Aorta (tissue), 5 donors: ENCODE measurements at places on chromosomes 11 and 22. TPM values are rescaled to one million over a fixed set of nuclear protein-coding genes. Genes with fewer than 3 reads are reported as not detected.

DNA sequence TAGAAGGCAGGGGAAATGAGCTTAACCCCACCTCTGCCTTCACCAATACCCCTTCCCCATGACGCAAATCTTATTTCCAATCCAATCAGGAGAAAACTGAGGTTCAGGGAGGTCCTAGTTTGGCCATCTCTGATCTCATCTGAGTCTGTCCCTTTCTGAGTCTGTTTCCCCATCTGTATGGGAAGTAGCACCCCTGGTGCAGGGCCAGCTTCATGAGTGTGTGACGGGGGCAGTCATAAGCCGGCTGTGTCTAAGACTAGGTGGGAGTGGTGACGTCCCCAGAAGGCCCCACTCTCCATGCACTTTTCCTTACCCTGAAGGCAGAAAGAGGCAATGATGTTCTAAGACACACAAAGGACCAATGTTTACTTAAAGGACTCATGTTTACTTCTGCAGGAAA is 72.3 kb downstream of the MN1 start:
- H3K4me3 ChIP-seq = no peak overlapping the region
- no peaks in the 10 kb centered on the region for H3K27me3 ChIP-seq
- H3K36me3 ChIP-seq = no peaks in the 10 kb centered on the region
- H3K4me1 ChIP-seq = no peaks in the 10 kb centered on the region

- no peak overlapping the region for H3K27ac ChIP-seq
- H3K27me3 ChIP-seq = no peaks in the 10 kb centered on the region
- H3K36me3 ChIP-seq = peaks cover 3% of the 10 kb centered on the region
- H3K4me1 ChIP-seq = no peaks in the 10 kb centered on the region
- no peak overlapping the region for H3K4me3 ChIP-seq
- DNase-seq = no peak
These were observed 16.7 kb upstream of the UCP3 start for GRCh38 chr11:74025467-74026166.

Gene RIMBP3B
- total RNA-seq = not detected

Gene ANGPTL5
- 3.3 TPM for total RNA-seq

Gene HEPHL1
- 0.06 TPM for total RNA-seq

Gene PRCP
- total RNA-seq = 183 TPM

DNA sequence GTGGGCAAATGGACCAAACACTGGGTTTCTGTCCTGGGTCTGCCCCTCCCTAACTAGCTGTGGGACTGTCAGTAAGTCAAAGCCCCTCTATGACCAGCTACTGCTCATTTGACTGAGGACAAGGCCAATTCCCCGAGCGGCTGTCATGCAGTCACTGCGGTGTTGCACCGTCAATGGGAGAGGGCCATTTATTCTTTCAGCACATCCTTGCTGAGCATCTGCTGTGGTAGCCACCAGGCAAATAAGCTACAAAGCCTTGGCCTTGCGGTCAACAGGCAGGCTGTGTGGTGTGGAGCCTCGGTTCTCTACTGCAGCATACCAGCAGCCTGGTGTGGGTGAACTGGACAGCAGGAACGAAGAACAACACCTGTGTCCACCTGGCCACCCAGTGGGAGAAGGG is 25.8 kb upstream of the SERPIND1 start:
- no peaks in the 10 kb centered on the region for H3K4me1 ChIP-seq
- no peak overlapping the region for H3K4me3 ChIP-seq
- H3K27me3 ChIP-seq = no peaks in the 10 kb centered on the region
- no peaks in the 10 kb centered on the region for H3K36me3 ChIP-seq
- DNase-seq = no peak

DNA sequence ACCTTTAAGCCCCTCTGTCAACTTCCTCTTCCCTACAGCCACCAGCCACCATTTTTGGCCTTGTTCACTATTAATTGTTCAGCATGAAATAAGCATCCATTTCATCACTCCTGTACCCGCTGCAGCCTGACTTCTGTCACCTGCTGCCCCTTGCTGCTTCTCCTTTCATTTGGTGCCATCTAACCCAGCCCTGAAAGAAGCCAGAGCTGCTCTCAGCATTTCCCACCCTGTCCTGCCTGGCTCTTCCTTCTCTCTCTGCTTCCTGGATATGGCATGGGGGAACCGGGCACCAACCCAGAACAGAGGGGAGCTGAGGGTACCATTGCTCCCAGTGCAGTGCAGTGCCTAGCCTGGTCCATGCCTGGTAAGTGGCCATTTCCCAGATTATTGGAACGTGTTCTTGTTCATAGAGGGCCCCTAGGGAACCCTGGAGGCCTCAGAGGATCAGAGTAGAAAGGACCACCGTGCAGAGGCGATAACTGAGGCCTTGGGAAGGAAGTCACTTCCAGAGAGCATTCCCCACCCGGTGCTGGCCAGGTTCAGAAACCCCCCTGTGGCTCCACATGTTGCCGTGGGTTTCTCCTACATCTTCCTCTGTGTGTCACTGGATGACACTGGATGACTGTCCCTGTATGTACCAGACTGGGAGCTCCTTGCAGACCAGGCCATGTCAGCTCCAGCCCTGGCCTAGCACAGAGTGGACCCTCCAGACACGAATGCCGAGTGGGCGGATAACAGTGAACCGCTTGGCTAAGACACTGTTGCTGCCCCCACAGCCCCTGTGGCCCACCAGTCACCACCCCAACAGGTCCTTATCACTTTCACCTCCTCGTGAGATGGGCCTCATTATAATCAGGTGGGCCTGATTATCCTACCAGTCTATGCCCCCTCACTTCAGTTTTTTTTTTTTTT is 4.7 kb downstream of the YDJC start:
- no peaks in the 10 kb centered on the region for H3K36me3 ChIP-seq
- no peak for DNase-seq
- no peak overlapping the region for H3K27ac ChIP-seq
- H3K4me3 ChIP-seq = no peak overlapping the region
- no peaks in the 10 kb centered on the region for H3K27me3 ChIP-seq

DNA sequence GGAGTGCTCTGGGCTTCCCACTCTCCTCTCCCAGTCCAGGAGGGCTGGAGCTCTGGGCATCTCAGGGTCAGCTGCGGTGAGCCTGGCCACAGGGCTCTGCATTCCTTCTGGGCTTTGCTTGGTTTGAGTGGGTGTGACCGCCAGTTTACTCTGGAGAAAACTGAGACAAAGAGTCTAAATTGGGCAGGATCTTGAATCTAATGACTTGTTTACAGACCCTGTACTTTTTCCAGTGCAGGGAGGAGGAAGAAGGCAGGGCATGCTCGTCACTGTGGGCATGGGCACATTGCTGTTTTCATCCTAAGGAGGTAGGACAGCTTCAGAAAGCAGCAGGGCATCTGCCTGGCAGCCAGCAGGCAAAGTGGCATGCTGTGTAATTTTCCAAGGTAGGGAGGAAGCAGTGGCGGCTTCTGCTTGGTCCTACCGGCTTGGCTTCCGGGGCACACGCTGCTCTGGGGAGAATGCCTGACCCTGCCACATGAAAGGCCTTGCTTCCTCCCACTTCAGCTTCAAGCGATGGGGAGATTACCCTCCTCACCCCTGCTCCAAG is 22.9 kb downstream of the FLI1 start:
- H3K4me1 ChIP-seq = peaks cover 4% of the 10 kb centered on the region
- H3K27ac ChIP-seq = no peak overlapping the region
- no peak for DNase-seq
- no peaks in the 10 kb centered on the region for H3K27me3 ChIP-seq
- no peaks in the 10 kb centered on the region for H3K36me3 ChIP-seq
- no peak overlapping the region for H3K4me3 ChIP-seq

Gene MAPK11
- total RNA-seq = 23.2 TPM

GRCh38 chr11:120643284-120643683 is 131.7 kb downstream of the GRIK4 start:
- H3K27me3 ChIP-seq = peaks cover 2% of the 10 kb centered on the region
- no peak overlapping the region for H3K27ac ChIP-seq
- H3K4me1 ChIP-seq = no peaks in the 10 kb centered on the region
- no peak for DNase-seq

DNA sequence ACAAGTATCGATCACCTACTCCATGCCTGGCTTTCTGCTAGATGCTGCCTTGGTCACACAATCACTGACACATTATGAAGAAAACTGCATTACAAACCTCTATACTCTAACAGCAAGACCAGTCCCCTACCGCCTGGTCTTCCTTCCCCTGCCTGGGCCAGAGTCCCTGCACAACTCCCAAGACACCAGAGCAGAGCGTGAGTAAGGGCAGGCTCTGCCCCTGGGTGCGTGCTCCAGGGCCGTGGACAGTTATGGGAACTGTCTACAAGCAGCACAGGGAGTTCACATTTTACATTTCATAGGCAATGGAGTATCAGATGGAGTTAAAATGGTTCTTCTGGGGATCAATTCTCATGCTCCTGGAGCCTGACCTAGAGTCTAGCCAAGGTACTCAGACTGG is 6.5 kb downstream of the FZD4 start:
- peaks cover 24% of the 10 kb centered on the region for H3K4me1 ChIP-seq
- no peak for DNase-seq
- no peak overlapping the region for H3K27ac ChIP-seq
- H3K4me3 ChIP-seq = peak overlapping the region; percentile 21
- peaks cover 14% of the 10 kb centered on the region for H3K36me3 ChIP-seq

DNA sequence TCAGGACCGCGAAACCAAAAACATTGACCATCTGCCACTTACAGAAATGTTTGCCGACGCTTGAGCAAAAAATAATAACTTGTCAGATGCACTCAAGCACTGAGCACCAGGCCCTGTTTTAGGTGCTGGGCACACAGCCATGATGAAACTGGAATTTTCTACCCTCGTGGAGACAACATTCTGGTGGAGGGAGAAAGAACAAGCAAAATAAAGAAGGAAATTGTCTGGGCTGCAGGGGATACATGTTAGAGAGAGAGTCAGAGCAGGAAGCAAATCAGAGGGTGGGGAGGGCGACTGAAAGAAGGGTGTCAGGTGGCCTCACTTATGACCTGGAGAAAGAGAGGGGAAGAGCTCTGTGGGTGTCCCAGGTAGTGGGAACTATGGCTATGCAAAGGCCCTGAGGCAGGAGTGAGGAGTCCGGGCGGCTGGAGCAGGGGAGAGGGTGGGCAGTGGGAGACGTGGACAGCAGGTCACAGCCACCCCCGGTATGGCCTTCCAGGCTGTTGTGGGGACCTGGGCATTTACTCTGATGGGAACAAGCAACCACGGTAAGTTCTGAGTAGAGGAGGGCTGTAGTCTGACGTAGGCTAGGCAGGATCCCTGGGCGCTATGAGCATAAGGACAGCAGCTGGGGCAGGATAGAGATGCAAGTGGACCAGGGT is 78.8 kb downstream of the MYEOV start:
- no peak overlapping the region for H3K4me3 ChIP-seq
- H3K36me3 ChIP-seq = no peaks in the 10 kb centered on the region
- no peak overlapping the region for H3K27ac ChIP-seq

Gene TRIM6
- total RNA-seq = 5.1 TPM

- no peak overlapping the region for H3K27ac ChIP-seq
- H3K4me3 ChIP-seq = no peak overlapping the region
- no peak for DNase-seq
- H3K4me1 ChIP-seq = no peaks in the 10 kb centered on the region
- no peaks in the 10 kb centered on the region for H3K27me3 ChIP-seq
These were observed 79.8 kb downstream of the TEAD1 start for GRCh38 chr11:12754021-12754420.

Gene ASPHD2
- 1.5 TPM for total RNA-seq

Gene SRRD
- total RNA-seq = 13.0 TPM

DNA sequence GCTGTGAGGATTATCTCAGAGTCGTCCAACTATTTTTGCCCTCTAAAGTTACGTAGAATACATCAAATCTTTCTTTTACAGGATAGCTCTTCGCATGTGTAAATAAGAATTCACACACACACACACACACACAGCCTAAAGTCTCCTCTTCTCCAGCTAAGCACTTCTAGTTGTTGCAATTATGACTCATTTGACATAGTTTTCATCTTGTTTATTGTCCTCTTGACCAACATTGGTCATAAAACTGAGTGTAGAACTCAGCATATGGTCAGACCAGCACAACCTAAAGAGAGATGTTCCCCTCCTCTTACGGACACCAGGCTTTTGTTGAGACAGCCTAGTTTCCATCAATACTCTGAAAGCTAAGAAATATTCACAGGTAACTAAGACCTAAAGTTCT is 234.2 kb downstream of the BLID start:
- H3K27ac ChIP-seq = no peak overlapping the region
- H3K36me3 ChIP-seq = no peaks in the 10 kb centered on the region
- DNase-seq = no peak
- no peaks in the 10 kb centered on the region for H3K27me3 ChIP-seq

Gene TTC36
- not detected for total RNA-seq

DNA sequence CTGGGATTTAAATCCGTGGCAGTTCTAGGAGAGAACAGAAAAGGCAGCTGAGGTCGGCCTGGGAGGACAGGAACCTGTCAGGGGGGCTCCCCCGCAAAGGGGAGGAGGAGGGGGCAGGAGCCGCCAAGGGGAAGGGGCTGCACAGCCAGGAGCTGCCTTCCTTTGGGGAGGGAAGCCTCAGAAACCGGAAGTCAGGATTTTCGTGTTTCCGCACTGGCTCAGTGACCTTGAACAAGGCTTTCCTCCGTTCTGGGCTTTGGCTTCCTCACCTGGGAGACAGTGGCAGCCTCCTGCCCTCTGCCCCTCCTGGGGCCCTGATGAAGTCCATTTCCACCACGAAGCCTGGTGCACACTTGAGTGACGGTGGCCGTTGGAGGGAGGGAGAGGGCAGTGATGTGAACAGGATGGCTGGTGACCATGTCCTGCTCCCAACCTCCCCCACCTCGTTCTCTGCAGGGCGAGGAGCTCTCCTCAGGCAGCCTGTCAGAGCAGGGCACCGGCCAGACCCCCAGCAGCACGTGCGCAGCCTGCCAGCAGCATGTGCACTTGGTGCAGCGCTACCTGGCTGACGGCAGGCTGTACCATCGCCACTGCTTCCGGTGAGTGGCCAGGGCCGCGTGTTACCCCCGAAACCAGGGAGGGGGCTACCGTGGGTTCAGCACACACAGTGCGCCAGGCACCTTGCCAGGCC is 12.6 kb downstream of the MICALL1 start:
- H3K4me1 ChIP-seq = no peaks in the 10 kb centered on the region
- H3K4me3 ChIP-seq = no peak overlapping the region
- no peak for DNase-seq
- no peak overlapping the region for H3K27ac ChIP-seq
- no peaks in the 10 kb centered on the region for H3K27me3 ChIP-seq

- no peaks in the 10 kb centered on the region for H3K27me3 ChIP-seq
- DNase-seq = peak; percentile 68
- no peak overlapping the region for H3K4me3 ChIP-seq
These were observed 63.6 kb upstream of the PPARA start for GRCh38 chr22:46086577-46087335.

GRCh38 chr11:62108017-62108750 is 15.6 kb upstream of the INCENP start:
- H3K4me1 ChIP-seq = peaks cover 3% of the 10 kb centered on the region
- H3K4me3 ChIP-seq = no peak overlapping the region
- H3K27me3 ChIP-seq = no peaks in the 10 kb centered on the region
- DNase-seq = no peak

DNA sequence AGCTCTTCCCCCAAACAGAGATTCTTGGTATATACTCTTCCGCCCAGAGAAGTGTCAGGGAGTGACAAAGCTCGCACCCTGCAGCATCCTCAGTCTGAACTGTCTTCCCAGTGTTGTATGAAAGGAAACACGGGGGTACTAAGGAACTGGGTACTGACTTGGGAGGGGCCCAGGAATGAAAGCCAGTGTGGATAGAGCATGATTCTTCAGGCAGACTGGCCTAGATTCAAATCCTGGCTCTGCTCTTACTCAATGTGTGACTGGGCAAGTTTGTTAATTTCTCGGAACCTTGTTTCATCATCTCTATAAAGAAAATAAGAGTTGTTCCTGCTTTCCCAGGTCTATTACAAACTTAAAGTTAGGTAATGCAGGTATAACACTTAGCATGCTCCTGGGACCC is 266.0 kb upstream of the NARS2 start:
- peaks cover under 1% of the 10 kb centered on the region for H3K4me1 ChIP-seq
- H3K4me3 ChIP-seq = no peak overlapping the region
- no peak overlapping the region for H3K27ac ChIP-seq
- H3K36me3 ChIP-seq = no peaks in the 10 kb centered on the region
